ENCODE measurements at places on chromosomes 6 and 20.

- no peak for DNase-seq
Observed at GRCh38 chr6:53982366-53983050, 128.7 kb upstream of the MLIP start.

DNA sequence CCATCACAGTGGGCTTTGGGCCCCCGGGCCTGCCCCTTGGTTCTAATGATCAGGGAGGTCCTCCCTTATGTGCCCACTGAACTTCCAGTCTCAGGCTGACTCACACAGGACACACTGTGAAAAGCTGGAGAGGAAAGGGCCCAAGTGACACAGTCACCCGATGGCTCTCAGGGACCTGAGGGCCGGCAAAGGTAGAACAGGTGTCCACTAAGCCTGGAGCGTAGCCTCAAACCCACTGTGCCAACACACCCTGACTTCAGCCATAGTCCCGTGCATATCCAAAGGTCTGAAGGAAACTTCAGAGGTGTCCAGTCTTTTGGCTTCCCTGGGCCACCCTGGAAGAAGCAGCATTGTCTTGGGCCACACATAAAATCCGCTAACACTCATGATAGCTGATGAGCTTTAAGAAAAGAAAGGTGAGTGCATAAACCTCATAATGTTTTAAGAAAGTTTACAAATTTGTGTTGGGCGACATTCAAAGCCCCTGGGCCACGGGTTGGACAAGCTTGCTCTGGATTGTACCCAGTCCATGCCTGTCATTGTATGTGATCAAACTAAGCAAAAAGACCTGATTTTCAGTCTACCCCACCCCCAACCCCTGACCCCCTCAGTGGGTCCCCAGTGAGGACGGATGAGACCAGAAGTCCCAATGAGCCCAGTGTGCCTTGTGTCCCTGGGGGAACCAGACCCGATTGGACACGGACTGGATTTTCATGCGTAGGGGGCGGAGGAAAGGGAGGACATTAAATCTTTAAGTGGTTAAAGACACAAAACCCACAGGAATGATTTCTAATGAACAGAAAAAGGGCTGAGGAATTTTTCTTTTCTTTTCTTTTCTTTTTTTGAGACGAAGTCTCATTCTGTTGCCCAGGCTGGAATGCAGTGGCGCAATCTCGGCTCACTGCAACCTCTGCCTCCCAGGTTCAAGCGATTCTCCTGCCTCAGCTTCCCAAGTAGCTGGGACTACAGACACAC is 6.1 kb downstream of the RAMACL start:
- no peak for DNase-seq

DNA sequence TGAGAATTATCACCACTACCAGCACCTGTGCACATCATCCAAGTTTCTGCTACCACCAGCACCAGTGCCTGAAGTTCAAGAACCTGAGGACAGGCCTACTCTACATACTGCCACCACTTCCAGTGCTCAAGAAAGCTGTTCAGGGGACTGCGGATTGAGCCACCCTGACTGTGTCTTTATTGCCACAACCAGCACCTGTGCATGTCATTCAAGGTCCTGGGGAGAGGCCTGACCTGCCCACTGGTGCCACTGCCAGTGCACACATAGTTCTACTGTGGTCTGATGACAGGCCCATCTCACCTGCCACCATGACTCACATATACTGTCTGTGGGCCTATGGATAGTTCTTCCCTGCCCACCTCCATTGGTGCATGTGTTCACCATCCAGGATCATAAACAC is 559.4 kb downstream of the COL12A1 start:
- DNase-seq = no peak

GRCh38 chr20:37276494-37277252 is 12.8 kb upstream of the MANBAL start:
- peak; percentile 41 for DNase-seq

GRCh38 chr6:51025082-51025777 is 206.6 kb downstream of the TFAP2B start:
- no peak for DNase-seq

DNA sequence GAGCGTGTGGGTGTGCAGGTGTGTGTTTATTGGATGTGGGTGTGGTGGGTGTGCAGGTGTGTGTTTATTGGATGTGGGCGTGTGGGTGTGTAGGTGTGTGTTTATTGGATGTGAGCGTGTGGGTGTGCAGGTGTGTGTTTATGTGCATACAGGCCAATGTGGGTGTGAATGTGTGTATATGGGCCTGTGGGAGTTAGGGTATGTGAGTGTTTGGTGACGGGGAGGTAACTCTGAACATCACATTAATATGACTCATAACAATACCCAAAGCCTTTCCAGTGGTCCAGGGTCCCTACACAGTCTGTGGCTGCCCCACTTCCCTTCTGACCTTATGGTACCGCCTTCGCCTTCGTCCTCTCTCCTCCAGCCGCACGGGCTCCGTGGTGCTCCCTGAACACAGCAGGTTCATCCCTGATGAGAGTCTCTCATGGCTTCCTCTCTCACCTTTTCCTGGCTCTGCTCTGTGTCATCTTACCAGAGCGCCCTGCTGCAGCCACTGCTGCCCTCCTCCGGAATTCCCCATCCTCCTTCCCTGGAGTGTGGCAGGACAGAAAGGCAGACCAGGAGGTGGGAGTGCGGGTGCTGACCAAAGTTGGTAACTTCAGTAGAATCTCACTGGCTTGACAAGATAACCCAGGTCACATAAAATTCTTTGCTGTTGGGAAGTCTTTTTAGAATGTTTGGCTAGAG is 80.0 kb downstream of the SLC2A10 start:
- no peak for DNase-seq

GRCh38 chr6:34223381-34223955 is 13.2 kb upstream of the HMGA1 start:
- DNase-seq = no peak

DNA sequence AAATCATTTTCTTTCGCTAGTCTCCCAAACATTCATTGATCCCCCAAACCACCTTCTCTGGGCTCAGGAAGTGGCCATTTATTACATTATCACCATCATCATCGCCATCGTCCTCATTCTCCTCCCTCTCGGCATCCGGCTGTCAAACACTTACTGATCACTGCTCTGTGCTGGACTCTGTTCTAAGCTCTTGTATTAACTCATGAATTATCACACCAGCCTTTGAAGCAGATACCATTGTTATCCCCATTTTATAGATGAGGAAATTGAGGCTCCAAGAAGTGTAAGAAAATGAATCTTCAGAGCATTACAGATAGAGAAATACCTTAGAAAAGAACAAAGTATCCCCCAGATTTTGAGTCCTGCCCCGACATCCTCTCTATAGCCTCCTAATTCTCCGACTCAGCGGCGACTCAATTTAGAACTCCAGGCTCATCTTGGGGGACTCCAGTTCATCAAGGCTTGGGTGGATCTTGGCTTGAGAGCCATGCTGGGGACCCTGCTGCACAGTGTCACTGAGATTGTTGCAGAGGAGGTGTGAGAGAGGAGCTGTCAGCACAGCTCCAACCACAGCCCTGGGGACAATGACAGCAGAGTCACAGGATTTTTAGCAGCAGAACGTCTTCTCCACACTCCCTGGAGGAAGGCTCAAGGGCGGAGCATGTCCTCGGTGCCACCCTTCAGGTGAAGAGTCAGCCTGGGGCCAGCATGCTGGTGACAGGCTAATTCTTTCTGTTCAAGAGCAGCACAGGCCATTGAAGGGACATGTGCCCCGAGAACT is 6.6 kb upstream of the EEF1E1 start:
- no peak for DNase-seq

DNA sequence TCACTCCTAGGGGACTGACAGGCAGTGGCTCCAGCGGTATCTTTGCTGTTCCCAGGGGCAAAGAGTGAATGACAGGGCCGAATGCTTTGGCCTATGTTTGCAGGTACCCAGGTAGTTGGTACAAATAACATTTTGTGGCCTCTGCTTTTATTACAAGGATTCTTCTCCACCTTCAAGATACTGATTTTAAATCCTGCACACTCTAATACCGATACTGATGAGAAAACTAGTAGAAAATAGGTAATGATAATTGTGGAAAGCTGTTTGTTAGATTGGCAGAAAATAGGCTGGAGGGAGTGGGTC is 772 bp downstream of the HINT3 start:
- no peak for DNase-seq

GRCh38 chr20:57993716-57994431 is 234.6 kb downstream of the ANKRD60 start:
- DNase-seq = no peak

GRCh38 chr6:152094992-152095592 is 287.6 kb downstream of the ESR1 start:
- DNase-seq = no peak

- no peak for DNase-seq
Observed at GRCh38 chr6:113886512-113886911, 29.4 kb downstream of the MARCKS start.

GRCh38 chr6:39251406-39251805 is 22.1 kb upstream of the KCNK5 start:
- no peak for DNase-seq

- no peak for DNase-seq
Observed at GRCh38 chr6:47355496-47355895, 45.8 kb upstream of the TNFRSF21 start.

DNA sequence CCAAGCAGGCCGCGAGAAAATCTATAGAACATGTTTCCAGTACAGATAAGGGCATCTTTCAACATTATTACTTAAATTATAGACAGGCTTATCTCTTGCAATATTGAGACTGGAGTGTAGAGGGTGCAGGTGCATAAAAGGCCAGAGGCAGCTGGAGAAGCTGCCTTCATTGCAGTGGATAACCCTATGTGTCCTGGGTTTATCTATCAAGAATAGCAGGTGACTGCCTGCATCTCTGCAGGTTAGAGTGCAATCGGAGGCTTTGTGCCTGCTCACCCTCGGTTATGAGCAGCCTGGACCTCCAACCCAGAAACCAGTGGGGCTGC is 28.7 kb upstream of the ECI2 start:
- no peak for DNase-seq

- no peak for DNase-seq
Observed at GRCh38 chr20:4508773-4509172, 212.9 kb upstream of the PRND start.

GRCh38 chr6:40325791-40326190 is 261.4 kb downstream of the LRFN2 start:
- DNase-seq = no peak

DNA sequence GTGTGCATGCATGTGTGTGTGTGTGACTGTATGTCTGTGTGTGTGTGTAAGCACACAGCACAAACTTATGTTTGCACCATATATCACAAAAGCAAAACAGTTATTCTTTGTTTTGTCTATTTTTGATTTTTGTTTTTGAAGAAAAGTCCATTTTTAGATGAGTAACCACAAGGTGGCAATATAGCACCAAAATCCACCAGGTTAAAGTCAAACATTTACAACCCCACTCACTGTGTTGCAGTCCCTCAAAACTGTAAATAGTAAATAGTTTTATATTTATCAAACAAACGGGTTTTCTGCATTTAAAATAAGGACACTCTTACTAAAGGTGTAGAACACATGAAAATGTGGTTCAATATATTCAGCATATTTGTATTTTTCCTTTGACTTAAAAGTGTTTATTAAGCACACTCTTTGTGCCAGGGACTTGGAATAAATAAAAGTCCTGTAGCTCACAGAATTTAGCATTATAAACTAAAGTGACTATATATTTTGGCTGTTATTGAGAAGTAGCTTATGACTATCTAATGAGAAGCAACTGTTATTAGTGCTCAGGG is 118.5 kb downstream of the GFRAL start:
- peak; percentile 38 for DNase-seq

GRCh38 chr20:36644706-36645095 is 1.3 kb downstream of the SLA2 start:
- no peak for DNase-seq

DNA sequence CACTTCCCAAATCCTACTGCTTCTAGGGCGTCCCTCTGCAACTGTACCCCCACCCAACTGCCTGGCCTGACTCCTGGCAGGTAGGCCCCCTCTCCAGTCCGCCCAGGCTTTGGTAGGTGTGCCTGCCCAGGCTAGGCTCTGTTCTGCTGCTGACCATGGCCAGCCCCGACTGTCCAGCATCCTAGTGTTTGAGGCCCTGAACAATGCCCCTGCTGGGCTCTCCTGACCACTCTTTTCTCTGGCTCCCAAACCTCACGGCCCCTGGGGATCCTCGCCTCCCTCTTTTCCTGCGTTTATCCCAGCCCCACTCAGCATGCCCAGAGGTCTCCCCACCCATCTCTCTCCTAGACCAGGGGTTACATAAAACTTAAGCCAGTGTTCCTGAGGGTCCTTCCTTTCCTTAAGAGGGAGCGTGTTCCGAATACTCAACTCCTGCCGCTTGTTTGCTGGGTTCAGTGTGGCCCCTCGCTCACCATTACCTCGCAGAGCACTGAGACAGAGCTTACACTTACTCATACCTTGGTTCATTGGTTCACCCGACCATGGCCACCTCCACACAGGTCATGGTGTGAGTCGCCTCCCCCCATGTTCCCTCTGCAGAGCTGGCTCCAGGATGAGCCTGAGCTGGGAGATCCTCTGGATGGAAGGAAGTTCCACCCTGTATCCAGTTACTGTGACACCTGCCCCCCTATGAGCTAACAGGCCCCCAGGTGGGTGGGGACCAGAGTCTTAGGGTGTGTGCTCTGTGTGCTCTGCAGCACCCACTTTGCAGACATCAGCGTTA is 21.0 kb upstream of the MYT1 start:
- DNase-seq = no peak

GRCh38 chr6:119171864-119172588 is 93.6 kb upstream of the FAM184A start:
- no peak for DNase-seq

GRCh38 chr6:39665861-39666260 is 59.3 kb downstream of the KIF6 start:
- DNase-seq = no peak

DNA sequence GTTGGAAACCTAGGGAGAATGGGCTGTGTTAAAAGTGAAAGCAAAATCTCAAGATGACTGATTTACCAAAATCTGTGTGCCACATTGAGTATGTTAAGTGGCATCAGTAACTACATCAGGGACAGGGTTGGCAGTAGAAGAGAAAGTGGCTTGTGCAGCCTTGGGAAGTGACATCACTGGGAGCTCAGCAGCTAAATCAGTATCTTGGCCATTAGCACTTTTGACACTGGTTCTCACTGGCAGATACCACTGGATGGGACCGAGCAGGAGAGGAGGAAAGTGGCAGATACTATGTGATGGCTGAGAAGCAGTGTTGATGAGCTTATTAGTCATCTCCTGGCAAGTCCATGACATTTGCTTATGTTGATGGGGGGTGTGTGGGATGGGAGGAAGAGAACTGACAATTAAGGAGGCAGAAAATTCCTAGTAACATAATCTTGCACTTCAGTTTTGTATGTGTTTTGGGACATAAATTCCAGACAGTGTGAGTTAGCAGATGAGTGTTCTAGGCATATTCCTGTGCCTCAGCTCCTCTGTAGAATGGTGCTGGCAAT is 322.2 kb downstream of the SOX4 start:
- DNase-seq = no peak
